Effector CD4-positive, alpha-beta T cell (primary cell): ENCODE measurements at places on chromosomes 2 and 18.

DNA sequence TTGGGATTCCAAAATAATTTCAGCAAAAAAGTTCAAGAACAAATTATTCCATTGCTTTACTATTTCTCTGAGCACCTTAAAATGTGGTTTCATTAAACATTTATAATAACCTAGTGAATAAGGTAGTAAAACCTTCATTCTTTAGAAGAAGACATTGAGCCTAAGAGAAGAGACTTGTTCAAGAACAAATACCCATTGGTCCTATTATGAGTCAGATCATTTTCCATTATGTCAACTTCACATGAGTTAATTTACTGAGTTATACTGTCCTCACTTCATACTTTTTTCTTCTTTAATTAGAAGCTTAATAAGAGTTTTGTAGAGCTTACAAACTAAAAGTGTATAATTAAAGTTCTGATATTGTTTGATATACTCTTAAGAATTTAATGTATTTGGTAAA is 5.5 kb downstream of the ANKRD62 start:
- DNase-seq = no peak

GRCh38 chr2:216971593-216971992 is 111.7 kb upstream of the TNP1 start:
- DNase-seq = no peak

GRCh38 chr18:68887410-68887809 is 89.5 kb downstream of the CCDC102B start:
- DNase-seq = no peak

DNA sequence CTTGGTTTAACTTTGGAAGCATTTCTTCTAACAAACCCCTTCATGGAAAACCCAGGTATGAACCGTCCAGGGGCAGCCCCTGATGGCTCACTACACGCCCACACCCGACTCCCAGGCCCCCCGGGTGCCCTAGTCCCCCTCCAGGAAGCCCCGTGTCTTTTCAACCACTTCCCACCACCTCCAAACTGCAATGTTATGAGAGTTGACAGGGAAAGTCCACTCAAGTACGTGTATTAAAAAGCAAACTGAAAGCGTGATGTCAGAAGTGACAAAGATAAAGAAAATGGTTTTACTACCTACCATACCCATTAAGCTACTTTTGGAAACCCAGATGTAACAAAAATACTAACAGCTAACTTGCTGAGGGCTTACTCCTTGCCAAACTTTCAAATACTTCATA is 51.5 kb downstream of the L3MBTL4 start:
- DNase-seq = no peak

- DNase-seq = no peak
These were observed 326.1 kb downstream of the PARD3B start for GRCh38 chr2:204871231-204871953.

GRCh38 chr2:71353248-71353647 is 21.7 kb downstream of the ZNF638 start:
- no peak for DNase-seq

GRCh38 chr2:148173168-148173567 is 152.3 kb downstream of the MBD5 start:
- DNase-seq = no peak
